ENCODE measurements at places on chromosomes 3 and 15. TPM values are rescaled to one million over a fixed set of nuclear protein-coding genes. Genes with fewer than 3 reads are reported as not detected.

DNA sequence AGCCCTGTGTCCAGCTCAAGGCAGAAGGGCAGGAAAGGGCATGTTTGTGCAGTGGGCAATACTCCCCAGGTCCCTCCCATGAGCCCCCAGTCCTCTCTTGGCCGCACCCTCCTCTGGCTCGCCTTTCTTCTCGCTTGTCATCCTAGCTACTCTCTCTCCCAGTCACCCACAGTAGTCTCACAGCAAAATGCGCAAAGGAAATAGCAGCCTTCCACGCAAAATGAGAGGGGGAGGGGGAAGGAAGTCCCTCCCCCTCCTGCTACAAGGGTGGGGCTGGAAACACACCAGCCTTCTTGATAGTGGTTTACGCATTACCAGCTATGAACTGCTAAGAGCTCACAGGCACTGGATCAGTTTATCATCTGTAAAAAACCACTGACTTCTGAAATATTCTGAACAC, 83.8 kb downstream of the GADL1 start:
- DNase-seq, result no peak
- H3K36me3 ChIP-seq, result no peaks in the 10 kb centered on the region
- no peaks in the 10 kb centered on the region for H3K4me1 ChIP-seq
- no peak overlapping the region for H3K4me3 ChIP-seq

Gene CYP8B1
- total RNA-seq, result not detected

GRCh38 chr3:36959821-36960220, 15.0 kb upstream of the TRANK1 start:
- H3K4me3 ChIP-seq, result no peak overlapping the region
- no peak for DNase-seq
- no peaks in the 10 kb centered on the region for H3K27me3 ChIP-seq
- H3K4me1 ChIP-seq, result peaks cover 10% of the 10 kb centered on the region

Gene CASR
- total RNA-seq, result 0.19 TPM

DNA sequence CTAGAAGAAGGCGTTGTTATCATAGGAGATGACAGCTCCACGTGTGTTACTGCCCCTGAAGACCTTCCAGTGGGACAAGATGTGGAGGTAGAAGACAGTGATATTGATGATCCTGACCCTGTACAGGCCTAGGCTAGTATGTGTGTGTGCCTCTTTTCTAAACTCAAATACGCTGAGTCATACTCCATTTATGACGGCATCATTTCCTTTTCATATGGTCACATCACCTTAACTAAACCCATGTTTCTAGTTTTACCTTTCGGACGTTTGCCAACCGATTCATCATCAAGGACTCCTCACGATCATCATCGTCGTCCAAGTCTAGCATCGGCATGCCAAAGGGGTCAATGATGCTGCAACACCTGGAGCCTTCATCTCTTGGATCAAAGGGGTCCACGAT, 149.0 kb downstream of the CBLB start:
- no peak for DNase-seq
- peaks cover 55% of the 10 kb centered on the region for H3K36me3 ChIP-seq
- no peak overlapping the region for H3K27ac ChIP-seq
- H3K4me3 ChIP-seq, result no peak overlapping the region
- H3K4me1 ChIP-seq, result peaks cover 18% of the 10 kb centered on the region

DNA sequence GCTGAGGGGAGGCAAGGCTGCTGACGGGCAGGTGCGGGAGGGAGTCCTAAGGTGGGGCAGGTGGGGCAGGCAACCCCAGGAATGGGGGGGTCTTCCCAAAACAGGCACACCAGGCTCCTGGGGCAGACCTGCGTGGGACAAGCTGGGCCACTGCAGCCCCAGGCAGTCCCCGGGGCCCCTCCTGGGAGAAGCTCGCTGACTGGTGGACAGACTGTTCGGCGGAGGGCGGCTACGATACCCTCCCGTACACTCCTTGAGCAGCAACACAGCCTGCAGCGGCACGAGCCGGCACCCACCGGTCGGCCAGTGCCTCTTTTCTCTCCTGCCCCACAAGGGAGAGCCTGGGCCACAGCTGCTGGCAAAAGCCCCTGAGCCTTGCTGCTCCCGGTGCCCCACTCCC, 65.9 kb upstream of the RPL32 start:
- peaks cover 17% of the 10 kb centered on the region for H3K36me3 ChIP-seq
- H3K27me3 ChIP-seq, result no peaks in the 10 kb centered on the region
- no peak for DNase-seq

DNA sequence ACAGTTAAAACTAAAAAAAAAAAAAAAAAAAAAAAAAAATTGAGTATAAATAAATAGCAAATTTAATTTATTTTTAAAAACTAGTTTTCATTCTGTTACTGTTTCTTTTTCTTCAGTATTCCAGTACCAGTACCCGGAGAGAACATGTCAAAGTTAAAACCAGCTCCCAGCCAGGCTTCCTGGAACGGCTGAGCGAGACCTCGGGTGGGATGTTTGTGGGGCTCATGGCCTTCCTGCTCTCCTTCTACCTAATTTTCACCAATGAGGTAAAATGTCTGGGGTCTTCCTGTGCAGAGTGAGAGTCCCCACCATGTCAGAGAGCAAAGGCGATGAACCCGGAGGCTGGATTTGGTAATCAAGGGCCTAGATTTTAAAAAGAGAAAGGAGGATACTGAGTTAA, 4.4 kb downstream of the TMEM43 start:
- DNase-seq, result no peak
- H3K36me3 ChIP-seq, result peaks cover 45% of the 10 kb centered on the region
- no peak overlapping the region for H3K4me3 ChIP-seq

DNA sequence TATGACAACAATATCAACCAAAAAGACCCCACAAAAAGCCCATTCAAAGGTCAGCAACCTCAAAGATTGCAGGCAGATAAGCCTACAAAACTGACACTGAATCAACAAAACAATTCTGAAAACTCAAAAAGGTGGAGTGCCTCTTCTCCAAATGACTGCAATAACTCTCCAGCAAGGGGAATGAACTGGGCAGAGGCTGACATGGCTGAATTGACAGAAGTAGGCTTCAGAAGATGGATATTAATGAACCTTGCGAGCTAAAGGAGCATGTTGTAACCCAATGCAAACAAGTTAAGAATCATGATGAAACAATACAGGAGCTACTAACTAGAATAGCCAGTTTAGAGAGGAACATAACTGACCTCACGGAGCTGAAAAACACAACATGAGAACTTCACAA, 20.4 kb upstream of the SLC25A38 start:
- H3K36me3 ChIP-seq, result no peaks in the 10 kb centered on the region
- no peak overlapping the region for H3K4me3 ChIP-seq
- H3K4me1 ChIP-seq, result peaks cover 33% of the 10 kb centered on the region
- no peak overlapping the region for H3K27ac ChIP-seq
- no peaks in the 10 kb centered on the region for H3K27me3 ChIP-seq
- DNase-seq, result no peak

GRCh38 chr3:187255314-187255713, 36.2 kb downstream of the MASP1 start:
- H3K4me1 ChIP-seq, result no peaks in the 10 kb centered on the region
- H3K4me3 ChIP-seq, result no peak overlapping the region
- no peak overlapping the region for H3K27ac ChIP-seq
- peaks cover 3% of the 10 kb centered on the region for H3K27me3 ChIP-seq
- DNase-seq, result no peak

Gene ADPRH
- total RNA-seq, result 8.6 TPM

DNA sequence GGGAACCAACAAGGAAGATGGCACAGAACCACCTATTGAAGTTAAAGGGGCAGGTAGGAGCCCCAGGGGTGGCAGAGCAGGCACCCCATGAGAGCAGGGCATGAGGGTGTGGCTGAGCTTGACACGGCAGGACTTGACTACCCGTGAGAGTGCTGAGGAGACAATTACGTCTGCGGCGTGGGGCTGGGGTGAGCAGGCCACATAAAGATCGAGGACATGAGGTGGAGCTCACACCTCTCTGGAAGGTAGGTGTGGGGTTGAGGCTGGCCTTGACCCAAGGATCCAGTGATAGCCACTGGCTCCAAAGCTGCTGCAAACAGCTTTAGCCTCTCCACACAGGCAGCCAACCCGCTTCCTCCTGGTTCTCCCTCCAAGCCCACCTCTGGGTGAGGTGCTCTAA, 64.5 kb downstream of the PCSK6 start:
- no peak for DNase-seq
- H3K36me3 ChIP-seq, result peaks cover 2% of the 10 kb centered on the region
- H3K4me1 ChIP-seq, result no peaks in the 10 kb centered on the region
- no peak overlapping the region for H3K4me3 ChIP-seq

GRCh38 chr15:96358001-96358801, 27.7 kb downstream of the NR2F2 start:
- peaks cover 49% of the 10 kb centered on the region for H3K27me3 ChIP-seq
- no peak for DNase-seq
- peaks cover 20% of the 10 kb centered on the region for H3K4me1 ChIP-seq
- peak overlapping the region; percentile 65 for H3K4me3 ChIP-seq
- H3K27ac ChIP-seq, result no peak overlapping the region

DNA sequence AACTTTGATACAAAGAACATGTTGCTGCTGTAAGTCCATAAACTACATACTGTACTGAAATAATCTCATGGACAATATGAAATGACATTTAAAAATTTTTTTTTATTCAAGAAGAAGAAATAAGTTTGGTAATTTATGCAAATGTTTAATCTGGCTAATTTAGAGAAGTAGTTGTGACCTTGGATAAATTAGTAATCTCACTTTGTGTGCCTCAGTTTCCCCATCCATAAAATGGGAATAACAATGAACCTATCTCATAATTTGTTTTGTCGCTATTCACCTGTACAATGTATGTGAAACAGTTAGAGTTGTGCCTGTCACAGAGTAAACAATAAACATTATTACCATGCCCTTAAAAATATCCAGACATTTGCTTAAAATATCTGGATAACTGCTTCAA, 15.3 kb upstream of the DPH6 start:
- no peak overlapping the region for H3K27ac ChIP-seq
- H3K36me3 ChIP-seq, result no peaks in the 10 kb centered on the region
- H3K4me3 ChIP-seq, result no peak overlapping the region
- no peaks in the 10 kb centered on the region for H3K27me3 ChIP-seq
- no peak for DNase-seq

Gene SCAMP5
- total RNA-seq, result 0.33 TPM

DNA sequence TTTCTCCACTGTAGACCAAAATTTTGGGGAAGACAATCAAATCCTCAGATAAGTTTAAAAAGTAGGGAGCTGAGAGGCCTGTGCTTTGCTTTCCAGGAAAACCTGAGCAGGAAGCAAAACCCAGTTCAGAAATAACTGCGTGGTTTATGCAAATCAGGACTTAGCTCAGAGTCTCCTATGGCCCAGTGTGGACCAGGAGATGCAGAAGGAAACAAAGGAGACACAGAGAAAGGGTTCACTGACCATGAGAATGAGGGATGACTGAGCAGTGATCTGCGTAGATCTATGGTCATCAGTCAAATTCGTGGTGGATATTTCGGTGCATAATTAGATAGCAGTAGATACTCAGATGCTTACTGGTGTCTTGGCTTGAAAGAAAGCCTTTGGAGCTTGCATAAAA, 196.6 kb downstream of the TPRG1 start:
- peaks cover 2% of the 10 kb centered on the region for H3K4me1 ChIP-seq
- no peak for DNase-seq
- H3K4me3 ChIP-seq, result no peak overlapping the region
- H3K27me3 ChIP-seq, result no peaks in the 10 kb centered on the region
- no peak overlapping the region for H3K27ac ChIP-seq

GRCh38 chr15:101498717-101499480, 9.4 kb upstream of the PCSK6 start:
- peaks cover 12% of the 10 kb centered on the region for H3K4me1 ChIP-seq
- no peak overlapping the region for H3K4me3 ChIP-seq
- H3K36me3 ChIP-seq, result no peaks in the 10 kb centered on the region
- DNase-seq, result no peak
- peaks cover 33% of the 10 kb centered on the region for H3K27me3 ChIP-seq

- H3K4me3 ChIP-seq, result no peak overlapping the region
- no peaks in the 10 kb centered on the region for H3K36me3 ChIP-seq
- DNase-seq, result no peak
- H3K4me1 ChIP-seq, result no peaks in the 10 kb centered on the region
- no peak overlapping the region for H3K27ac ChIP-seq
Observed at GRCh38 chr3:52787246-52787645, 7.3 kb upstream of the ITIH3 start.

All from activated CD4-positive, alpha-beta memory T cell treated with anti-CD3 and anti-CD28 coated beads for 36 hours (primary cell).